ENCODE measurements at places on chromosomes 5 and 9. TPM values are rescaled to one million over a fixed set of nuclear protein-coding genes. Genes with fewer than 3 reads are reported as not detected.
A peak's percentile ranks its signal among the peaks of the same experiment; 100 is the strongest.

GRCh38 chr5:91170266-91170665 is 212.9 kb downstream of the ARRDC3 start:
- peak; percentile 97 for ATAC-seq

DNA sequence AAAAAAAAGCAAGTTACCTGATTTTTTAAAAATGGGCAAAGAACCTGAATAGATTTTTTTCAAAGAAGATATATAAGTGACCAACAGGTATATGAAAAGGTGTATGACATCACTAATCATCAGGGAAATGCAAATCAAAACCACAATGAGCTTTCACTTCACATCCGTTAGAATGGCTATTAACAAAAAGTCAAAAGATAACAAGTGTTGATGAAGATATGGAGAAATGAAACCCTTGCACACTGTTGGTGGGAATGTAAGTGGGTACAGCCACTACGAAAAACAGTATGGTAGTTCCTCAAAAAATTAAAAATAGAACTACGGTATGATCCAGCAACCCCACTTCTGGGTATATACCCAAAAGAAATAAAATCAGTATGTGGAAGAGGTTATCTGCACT is 134.8 kb downstream of the UGCG start:
- ATAC-seq = no peak

DNA sequence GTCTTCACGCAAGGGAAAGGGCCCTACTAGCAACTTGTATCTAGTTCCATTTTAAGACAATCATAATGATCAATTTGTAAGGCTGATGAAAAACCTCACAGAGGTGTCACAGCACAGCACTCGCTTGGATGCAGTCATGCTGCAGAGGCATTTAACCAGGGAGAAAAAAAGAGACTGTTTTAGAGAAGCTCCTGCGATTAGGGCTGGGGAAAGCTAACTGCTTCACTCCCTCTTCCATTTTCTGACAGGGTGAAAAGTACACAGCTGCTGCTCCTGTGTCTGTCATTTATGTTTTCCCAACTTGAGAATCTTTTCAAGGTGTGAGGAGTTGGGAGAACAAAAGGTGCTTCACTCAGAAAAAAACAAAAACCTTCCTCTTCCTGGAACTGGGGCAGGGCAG is 106.4 kb downstream of the CDK5RAP2 start:
- ATAC-seq = no peak

DNA sequence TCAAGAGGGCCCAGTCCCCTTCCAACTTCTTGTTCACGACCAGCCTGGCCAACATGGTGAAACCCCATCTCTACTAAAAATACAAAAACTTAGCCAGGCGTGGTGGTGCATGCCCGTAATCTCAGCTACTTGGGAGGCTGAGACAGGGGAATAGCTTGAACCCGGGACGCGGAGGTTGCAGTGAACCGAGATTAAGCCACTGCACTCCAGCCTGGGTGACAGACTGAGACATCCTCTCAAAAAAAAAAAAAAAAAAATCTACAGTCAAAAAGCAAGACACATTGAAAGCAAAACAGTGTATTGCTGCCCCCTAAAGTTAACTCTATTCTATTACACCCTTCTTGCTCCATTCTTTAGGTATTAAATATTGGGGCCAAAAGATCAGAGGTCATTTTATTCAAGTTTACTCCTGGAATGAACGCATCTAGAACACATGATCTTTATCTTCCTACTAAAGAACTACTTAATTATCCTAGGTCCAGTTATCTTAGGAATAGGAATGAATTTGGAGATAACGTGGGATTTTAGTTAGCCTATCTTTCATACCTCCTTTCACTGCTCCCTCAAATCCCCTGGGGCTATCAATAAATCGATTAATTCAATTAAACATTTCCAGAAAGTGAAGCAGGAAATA is 2.4 kb downstream of the ATG12 start:
- peak; percentile 15 for ATAC-seq

DNA sequence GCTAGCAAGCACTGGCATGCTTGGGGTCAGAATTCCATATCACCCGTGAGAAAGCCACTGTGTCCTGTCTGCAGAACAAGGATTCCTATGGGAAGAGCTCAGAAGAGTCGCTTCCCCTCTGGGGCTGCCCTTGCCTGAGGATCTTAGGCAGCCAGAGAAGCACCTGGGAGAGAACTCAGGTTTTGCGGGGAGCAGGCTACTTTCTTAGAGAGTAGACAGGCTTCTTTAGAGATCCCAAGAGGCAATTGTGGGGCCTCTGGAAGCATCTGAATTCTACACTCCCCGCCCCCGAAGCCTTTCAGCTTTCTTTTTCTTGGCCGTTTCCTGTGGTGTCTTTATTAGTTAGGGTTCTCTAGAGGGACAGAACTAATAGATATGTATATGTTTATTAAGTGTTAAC is 40.9 kb downstream of the PHF2 start:
- ATAC-seq = no peak

DNA sequence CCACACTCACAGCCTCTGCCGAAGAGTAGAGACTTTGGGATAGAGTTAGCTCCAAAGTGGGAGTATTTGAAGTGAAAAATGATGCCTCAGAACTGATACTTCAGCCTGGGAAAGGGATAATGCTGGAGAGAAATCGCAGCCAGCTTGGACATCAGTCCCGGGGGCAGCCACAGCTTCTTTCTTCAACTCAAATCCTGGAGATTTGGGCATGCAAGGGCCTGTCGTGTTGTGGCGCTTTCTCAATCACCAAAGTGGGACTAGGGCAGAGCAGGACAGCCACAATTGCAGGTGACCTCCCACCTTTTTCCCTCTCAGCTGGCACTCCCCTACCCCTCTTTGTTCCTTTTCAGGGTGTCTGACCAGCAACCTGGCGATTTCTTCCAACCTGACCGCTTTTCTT is 70.4 kb downstream of the UBAP1 start:
- ATAC-seq = no peak

GRCh38 chr5:90940227-90940995 is 381.8 kb downstream of the ADGRV1 start:
- peak; percentile 100 for ATAC-seq

The RASGRF2 gene
- 6.8 TPM for total RNA-seq

DNA sequence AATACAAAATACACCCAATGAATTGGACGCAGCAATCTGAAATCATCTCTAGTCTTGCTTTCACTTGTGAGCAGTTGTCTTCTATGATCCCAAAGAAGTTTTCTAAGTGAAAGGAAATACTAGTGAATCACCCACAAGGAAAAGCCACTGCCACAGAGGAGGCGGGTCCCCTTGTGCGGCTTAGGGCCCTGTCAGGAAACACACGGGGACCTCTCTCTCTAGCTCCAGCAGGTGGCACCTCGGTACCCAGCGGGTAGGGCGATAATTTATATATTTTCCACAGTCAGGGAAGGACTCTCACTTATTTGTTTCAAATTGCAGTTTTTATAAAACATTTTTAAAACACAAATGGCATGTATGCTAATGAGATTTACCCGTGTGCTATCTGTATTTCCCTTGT is 417.1 kb downstream of the KDM4C start:
- no peak for ATAC-seq

- ATAC-seq = no peak
Measured at GRCh38 chr5:38755181-38755580, 90.6 kb upstream of the OSMR start.

GRCh38 chr5:170362656-170363055 is 26.5 kb downstream of the KCNMB1 start:
- ATAC-seq = no peak

The PCDHGC5 gene
- not detected for total RNA-seq

DNA sequence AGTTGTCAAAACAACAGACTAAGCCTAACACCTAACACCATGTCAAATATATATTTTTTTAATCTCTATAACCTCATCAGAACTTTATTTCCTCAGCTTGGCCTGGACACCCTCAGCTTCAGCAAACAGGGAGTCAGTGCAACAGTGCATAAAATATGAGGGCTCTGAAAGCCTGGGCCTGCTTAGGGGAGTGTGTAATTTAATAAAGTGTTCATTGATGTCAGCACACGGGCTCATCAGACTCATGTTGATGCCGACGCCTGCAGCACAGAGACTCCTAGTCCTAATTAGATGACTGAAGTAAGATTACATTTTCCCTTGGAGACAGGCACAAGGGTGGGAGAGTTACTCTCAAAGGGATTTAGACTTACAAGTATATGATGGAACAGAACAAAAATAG is 37.8 kb downstream of the CDH10 start:
- no peak for ATAC-seq

DNA sequence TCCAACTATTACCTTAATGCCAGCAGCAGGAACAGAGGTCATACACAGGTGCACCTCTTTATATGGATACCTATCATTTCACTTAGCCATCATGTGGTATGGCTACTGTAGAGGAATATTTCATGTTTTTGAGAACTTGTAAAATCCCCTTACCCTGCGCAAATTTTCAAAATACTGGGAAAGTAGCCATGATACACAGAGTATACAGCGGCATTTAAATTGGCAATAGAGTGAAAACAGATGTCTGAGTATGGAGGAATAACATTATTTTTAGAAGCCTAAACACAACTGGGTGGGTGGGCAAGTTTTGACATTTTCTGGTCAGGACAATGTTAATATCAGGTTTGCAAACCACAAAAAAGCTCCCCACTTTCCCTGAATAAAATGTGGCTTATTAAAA is 109.5 kb downstream of the SMIM23 start:
- no peak for ATAC-seq

The ANXA2R gene
- 2.4 TPM for total RNA-seq

- ATAC-seq = no peak
Measured at GRCh38 chr5:88671505-88672499, 211.2 kb downstream of the MEF2C start.

- ATAC-seq = no peak
Measured at GRCh38 chr5:149223081-149223848, 48.4 kb upstream of the AFAP1L1 start.

DNA sequence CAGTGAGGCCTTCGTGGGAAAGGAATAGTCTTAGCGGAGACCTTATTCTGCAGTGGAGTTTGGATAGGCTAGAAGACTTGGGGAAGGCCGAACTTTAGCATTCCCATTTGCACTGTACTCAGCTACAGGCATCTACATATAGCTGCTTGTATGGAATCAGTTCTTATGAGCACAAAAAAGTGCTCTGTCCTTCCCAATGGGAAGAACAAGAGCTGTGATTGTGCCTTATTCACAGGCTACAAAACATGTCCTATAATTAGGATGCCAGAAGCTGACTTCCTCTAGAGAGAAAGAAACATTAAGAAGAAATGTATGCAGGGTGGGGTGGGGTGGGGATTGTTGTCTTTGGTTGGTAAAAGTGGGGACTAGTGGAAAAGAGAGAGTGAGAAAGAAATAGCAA is 154.7 kb downstream of the ATP10B start:
- ATAC-seq = no peak

The WNT8A gene
- not detected for total RNA-seq

- ATAC-seq = no peak
Measured at GRCh38 chr5:124858612-124859011, 112.2 kb upstream of the ZNF608 start.

DNA sequence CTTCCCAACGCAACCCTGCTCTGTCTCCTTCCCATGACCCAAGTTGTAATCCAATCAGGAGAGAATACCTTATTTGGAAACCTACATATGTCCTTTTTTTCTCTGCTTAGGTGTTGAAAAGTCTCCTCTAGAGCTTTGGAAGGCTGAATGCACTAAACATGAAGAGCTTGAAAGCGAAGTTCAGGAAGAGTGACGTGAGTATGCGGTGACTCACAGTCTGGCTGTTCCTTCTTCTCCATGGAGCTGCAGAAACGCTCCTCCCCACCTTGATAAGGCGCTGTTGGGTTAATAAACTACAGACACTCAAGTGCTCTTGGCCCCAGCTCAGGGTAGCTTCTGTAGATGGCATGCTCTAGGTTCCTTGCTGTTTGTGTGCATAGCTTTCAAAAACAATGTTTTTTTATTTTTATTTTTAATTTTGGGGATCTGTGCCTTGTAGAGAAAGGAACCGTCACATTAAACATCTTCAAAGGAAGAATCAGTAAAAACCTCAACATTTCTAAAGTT is 30.7 kb downstream of the RAI14 start:
- ATAC-seq = no peak

- ATAC-seq = peak; percentile 32
Measured at GRCh38 chr5:33641744-33642505, 201.2 kb downstream of the TARS1 start.

DNA sequence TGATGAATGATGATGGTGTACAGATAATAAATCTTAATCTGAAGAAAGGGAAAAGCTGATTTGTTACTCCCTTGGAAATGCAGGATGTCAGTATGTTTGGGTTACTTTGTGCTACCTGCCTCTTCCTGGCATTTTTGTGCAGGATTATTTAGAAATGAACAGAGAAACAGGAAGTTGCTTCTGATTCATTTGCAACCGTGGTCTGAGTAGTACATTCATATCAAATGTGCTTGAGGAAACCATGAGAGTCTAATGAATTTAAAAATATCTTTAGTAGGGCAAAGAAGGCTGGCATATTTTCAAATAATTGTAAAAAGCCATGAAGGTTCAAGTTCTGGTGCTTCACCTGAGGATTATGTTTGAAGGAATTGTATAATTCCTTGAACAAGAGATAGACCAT is 391.6 kb downstream of the TMEM161B start:
- ATAC-seq = no peak

- ATAC-seq = no peak
Measured at GRCh38 chr9:7443541-7443940, 356.0 kb downstream of the DMAC1 start.

GRCh38 chr9:2418619-2419018 is 203.0 kb upstream of the VLDLR start:
- ATAC-seq = no peak

GRCh38 chr5:14406554-14406849 is 175.1 kb upstream of the OTULINL start:
- ATAC-seq = no peak

DNA sequence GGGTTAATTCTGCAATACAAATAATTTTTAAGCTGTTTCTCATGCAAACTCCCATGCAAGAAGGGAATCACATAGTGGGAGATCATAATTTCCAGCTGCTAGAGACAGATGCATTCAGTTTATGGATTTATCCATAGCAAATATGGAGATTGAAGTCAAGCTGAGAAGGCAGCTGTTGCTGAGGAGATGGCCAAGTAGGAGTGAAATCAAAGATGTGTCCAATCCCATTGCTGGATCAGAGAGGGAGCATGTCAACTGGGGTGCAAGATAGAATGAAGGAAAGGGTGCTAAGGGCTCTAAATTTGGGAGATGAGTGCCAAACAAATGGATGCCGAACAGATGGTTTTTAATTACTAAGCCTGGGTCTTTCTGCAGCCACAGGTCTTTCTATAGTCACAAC is 504.5 kb downstream of the NFIB start:
- ATAC-seq = no peak

DNA sequence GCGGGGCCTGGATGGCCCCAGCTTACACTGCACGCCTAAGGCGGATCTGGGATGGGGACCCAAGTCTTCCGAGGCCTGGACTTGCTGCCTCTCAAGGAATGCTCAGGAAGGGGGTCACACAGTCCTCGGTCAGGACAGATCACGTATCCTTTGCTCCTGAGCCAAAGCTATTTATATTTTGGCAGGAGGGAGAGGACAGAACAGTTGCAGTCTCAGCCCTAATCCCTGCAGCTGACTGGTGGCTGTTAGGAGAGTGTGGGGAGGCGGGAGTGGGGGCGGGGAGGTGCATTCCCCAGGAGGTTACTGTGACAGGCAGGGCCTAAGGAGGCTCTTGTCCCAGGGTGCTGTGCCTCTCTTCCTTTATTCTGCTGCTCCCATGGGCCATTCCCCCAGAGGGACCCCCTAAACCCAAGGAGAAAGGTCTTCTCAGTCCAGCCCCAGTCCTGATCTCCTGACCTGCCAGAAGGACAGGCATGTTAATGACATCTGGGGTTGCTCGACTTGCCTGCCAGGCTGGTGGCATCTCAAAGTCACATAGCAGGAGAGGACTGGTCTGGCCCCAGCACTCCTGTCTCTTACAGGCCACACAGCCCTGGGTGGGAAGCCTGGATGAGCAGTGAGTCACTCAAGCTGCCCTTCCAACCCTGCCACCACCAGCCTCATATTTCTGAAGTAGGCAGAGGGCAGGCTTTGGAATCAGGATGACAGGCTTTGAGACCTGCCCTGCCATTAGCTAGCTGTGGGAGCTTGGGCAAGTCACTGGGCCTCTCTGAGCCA is 51.9 kb downstream of the COL27A1 start:
- ATAC-seq = no peak

All from activated T-helper 17 cell treated with anti-CD3 and anti-CD28 coated beads, Interleukin-2, amount 50 U/mL, for 72 hours (primary cell).